ENCODE measurements at places on chromosomes 13 and 19.
A peak's percentile ranks its signal among the peaks of the same experiment; 100 is the strongest.

DNA sequence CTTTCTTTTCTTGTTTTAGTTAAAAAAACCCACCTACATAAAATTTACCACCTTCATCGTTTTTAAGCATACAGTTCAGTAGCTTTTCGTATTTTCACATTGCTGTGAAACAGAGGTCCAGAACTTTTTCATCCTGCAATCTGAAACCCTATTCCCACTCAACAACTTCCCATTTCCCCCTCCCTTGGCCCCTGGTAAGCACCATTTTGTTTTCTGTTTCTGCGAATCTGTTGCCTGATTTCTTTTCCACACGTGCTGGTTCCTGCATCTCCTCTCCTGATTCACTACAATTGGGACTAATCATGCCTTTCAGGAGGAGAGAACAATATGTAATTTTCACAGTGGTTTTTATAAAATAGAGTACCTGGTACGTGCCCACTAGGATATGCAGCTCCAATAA lies 149.2 kb upstream of the RNF113B start:
- no peak for DNase-seq

DNA sequence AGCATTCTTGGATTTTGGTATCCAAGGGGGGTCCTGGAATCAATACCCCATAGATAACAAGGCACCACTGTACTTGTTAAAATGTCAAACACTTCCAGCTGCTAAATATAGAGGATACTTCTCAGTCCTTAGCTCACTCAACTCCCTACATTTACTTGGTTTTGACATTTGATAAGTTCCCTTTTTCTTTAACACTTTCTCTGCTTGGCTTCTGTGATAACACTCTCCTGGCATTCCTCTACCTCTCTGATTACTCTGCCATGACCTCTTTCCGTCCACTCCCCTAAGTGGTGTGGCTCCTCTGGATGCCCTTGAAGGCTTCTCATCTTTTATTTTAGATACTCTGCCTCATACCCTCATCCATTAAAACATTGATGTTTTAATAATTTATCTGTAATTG lies 65.2 kb downstream of the MICU2 start:
- DNase-seq = no peak

DNA sequence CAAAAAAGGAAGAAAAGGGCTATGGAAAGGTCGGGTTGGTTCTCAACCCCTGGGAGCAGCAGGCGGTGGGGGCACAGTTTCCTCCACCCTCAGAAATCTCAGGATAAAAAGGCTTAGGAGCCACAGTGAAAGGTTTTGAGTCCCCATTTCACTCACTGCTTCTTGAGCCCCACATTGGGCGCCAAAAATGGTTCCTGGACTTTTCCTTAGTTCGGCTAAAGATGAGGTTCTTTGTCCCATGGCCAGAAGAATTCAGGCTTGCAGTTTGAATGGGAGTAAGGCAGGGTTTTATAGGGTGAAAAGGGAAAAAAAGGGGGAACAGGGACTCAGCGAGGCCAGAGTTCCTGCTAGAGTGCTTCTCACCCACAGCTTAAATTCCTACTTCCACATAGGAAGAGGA lies 179.5 kb downstream of the GGACT start:
- DNase-seq = no peak

DNA sequence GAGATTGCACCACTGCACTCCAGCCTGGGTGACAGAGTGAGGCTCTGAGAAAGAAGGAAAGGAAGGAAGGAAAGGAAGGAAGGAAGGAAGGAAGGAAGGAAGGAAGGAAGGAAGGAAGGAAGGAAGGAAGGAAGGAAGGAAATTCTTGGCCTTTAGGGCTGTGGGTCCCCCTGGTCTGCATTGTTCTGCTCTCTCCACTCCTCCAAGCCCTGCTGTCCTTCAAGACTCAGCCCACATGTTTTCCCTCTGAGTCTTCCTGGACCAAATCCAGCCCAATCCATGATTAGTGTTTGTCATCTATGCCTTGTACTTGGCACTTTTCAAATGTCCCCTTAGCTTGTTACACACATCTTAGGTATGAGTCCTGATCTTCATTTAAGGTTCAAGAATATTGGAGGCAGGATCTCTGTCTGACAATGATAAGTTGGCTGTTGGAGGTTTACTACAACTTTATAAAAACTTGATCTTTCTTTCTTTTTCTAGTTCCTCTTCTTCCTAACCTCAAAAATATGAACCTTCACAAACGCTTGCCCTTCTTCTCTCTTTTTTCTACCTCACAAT lies 48.8 kb upstream of the INTS6 start:
- peak; percentile 74 for DNase-seq

DNA sequence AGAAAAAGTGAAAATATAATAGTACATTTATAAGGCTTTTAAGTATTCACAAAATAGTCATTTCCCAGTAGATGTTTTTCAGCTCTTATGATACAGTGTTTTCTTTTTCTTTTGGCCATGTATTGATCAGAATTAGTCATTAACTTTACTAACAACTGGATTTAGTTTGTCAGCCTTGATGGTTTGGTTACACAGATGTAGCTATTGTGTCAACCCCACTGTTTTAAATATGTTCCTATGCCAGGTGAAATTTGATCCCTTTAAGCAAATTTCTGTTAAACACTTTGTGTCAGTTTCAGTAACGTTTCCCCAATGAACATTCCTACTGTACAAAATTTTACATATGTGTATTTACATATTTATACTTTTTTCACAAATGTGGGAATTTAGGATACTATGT lies 261.5 kb upstream of the STARD13 start:
- DNase-seq = no peak

DNA sequence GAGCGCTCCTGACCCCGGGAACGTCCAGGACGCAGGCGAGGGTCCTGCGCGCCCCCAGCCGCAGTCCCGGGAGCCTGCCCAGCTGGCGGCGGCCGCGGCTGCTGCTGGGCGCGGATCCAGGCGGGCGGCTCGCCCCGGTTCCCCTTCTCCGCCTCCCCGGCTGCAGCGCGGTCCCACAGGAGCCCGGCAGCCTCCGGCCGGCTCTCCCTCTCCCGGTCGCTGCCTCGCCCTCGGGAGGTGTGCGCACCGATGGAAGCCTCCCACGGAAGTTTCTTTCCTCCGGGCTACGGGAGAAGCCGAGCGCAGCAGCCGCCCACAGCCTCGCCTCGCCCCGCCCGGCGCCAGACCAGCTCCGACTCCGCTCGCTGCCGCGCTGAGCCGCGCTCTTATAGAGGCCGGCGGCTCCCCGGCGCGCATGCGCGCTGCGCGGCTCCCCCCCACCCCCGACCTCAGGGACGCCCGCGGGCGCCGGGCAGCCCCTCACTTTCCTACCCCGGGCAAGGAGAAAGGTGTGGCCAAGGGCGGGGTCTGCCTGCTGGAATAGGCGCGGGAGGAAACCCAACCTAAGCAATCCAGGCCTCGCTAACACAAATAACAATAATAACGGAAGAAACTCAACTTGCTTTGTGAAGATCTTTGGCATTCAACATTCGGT lies at the start of gene SHISA2:
SHISA2 (minus strand) TSS at position 360 of the 655 bp plus-strand sequence. CDS start 1,041 bp downstream, outside the sequence.
- DNase-seq = no peak

GRCh38 chr13:90622541-90622940 lies 724.9 kb upstream of the MIR17HG start:
- DNase-seq = no peak

DNA sequence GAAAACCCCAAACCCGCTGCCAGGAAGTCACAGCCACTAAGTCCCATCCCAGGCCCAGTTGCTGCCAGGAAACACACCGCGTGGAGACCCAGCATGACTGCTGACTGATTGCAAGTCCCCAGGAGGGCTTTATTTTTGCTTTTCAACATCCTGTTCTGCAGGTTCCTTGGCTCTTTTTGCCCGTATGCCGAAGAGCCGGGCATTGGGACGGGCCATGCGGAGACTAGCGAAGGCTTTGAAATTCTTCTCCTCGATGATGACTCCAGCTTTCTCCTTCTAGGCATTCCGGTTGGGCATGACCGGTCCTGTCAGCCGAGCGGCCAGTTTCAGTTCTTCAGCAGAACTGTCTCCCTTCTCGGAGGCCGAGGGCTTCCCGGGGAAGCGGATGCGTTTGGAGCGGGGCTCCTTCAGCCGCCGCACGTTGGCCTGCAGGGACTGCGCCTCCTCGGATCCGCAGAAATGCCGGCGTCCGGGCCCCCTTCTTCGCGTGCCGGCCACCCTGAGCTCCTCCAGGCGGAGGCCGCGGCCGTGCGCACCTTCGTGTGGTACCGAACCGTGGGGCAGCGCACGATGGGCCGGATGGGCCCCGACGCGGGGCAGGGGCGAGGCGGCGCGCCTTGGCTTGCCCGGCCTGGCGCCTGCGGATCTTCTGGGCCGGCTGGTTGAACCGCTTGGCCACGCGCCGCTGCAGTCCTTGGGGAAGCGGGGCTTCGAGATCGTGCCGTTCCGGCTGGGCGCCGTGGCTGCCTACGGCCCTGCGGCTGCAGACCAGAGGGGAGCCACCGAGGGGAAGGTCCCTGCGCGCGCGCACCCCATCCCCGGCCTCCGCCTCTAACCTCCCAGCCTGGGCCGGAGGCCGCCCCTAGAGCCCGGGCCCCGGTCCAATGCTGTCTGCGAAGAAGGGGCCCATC lies 15.2 kb downstream of the ZSCAN5C start:
- peak; percentile 9 for DNase-seq

DNA sequence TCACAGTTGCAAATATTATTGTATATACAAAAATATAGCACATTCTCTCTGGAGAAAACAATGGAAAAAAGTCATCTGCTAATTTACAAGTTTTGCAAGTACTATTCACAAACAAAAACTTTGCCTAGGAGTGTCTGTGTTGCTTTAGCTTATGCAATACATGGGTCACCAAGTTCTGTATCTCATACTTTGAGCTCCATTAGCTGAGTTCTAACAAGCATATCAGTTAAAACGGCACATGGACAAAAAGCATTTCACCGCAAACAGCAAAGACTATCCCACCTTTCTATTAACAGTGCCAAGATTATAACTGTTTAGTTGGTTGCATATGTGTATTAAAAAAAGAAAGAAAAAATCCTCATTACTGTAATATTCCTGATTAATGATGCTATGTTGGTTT lies 4.6 kb downstream of the SPRY2 start:
- DNase-seq = no peak

DNA sequence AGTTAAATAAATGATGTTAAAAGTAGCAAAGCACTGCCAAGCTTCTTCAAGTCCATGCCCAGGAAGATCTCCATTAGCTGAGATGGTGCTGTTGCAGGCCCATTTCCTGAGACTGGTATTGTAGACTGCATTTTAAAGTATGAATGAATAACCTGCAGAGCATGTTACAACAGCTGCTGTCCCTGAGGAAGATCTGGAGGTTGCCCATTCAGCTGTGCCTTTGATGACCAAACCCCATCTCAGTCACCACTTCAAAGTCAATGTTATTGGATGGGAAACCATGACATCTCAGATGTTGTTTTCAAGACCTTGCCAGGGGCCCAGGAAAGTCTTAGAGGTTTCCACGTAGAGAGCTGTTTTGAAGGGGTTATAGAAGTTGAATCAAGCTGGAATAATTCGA lies 281.3 kb downstream of the MTUS2 start:
- DNase-seq = no peak

DNA sequence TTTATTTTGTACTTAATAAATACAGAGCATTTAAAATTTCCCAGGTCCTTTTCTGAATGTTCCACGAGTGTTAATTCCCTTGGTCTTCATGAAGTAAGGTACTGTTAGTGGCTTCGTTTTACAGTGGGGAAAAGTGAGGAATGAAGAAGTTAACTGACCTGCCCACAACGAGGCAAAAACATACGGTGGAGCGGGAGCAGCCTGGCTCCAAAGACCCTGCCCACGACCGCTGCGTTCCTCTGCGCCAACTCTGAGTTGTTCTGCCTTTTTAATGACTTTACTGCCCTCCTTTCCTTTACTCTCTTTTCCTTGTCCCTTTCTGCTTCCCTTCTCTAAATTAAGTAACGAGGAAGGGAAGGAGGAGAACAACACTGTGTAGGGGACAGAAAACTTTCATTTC lies 392.9 kb downstream of the PCDH9 start:
- no peak for DNase-seq

GRCh38 chr13:103759361-103759760 lies 693.1 kb upstream of the SLC10A2 start:
- no peak for DNase-seq

DNA sequence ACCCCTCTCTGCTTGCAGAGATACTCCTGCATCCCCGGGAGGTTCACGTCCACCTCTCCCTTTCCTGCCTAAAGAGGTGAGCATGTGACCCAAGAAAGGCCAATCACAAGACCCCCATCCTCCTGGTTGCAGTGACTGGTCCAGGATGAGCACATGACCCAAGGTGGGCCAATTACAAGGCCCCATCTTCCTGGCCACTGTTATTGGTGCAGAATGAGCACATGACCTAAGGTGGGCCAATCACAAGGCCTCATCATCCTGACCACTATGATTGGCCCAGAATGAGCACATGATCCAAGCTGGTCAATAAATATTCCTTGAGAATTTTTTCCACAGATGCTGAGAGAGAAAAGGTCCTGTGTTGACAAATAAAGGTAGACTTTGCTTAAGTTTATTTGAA lies 350.7 kb downstream of the EFNB2 start:
- no peak for DNase-seq

GRCh38 chr13:86729206-86729605 lies 930.0 kb upstream of the SLITRK6 start:
- no peak for DNase-seq

- DNase-seq = peak; percentile 34
Measured at GRCh38 chr13:23384111-23384510, 49.4 kb downstream of the SACS start.

GRCh38 chr13:34410678-34411077 lies 531.4 kb upstream of the NBEA start:
- DNase-seq = no peak

DNA sequence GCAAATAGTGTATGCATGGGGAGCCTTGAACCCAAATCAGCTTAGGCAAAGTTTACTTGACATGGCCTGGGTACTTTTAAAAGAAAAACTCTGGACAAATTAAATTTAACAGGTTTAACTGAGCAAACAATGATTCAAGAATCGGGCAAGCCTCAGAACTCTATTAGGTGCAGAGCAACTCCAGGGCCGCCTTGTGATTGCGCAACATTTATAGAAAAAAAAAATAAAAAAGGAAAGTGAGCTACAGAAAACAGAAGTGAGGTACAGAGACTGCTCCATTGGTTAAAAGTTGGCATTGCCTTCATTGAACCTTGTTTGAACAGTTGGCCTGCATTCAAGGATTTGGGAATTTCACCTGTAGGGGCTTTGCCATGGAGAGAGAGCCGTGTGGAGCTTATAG lies 421.0 kb upstream of the TSHZ3 start:
- no peak for DNase-seq

DNA sequence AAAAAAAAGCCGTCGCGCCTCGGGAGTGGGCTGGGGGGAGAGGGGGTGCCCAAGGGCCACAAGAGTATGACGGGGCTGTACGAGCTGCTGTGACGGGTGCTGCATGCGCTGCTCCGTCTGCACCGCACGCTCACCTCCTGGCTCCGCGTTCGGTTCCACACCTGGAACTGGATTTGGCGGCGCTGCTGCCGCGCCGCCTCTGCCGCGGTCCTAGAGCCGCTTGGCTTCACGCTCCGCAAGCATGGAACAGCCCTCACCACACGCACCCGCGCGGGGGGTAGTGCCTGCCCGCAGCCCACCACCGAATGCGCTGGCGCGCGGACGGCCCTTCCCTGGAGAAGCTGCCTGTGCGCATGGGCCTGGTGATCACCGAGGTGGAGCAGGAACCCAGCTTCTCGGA lies 18.8 kb downstream of the C1QTNF9 start:
- no peak for DNase-seq
